ENCODE measurements at places on chromosomes 13 and 19.

DNA sequence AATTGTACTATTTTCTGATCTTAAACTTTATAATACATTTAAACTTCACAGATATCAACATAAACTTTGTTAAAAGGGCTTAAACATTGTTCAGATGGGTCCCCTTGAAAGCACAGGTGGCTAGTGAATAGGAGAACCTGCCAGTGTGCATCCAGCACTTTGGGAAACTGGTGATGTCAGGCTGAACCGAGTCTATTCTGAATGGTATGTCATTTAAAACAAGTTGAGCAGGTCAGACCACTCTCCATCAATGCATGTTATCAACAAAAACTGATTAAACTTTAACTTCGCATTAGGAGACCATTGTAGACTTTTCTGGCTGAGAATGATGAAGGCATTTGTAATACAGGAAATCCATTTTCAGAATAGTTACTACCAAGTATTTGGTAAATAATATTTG is 50.1 kb upstream of the FREM2 start:
- no peak for DNase-seq

GRCh38 chr13:33637978-33638743 is 179.8 kb upstream of the RFC3 start:
- DNase-seq: no peak

GRCh38 chr13:25827831-25828465 is 223.9 kb downstream of the SHISA2 start:
- DNase-seq: no peak

DNA sequence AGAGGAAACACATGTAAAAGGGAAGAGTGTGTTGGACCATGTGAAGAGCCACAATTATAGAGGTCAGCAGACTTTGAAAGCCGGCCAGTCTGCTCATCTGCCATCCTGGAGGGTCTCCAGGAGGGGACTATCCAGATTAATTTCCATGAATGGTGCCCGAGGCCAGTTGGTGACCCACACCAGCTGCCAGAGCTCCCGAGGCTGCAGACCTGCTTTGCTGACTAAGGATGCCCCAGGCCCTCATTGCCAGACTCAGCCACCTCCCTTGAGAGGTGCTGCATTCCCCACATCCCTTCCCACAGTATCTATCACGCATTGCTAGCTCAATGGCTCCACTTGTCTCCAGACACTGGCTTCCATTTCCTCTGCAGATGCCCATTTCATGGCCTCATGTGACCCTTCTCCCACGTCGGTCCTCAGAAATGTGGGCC is 110.3 kb downstream of the NALCN start:
- DNase-seq: no peak

- no peak for DNase-seq
Observed at GRCh38 chr13:51311957-51312520, 27.5 kb upstream of the SERPINE3 start.
